ENCODE measurements at places on chromosomes 16 and 17.

GRCh38 chr16:88430185-88430523, 22.9 kb upstream of the ZFPM1 start:
- H3K36me3 ChIP-seq, result no peaks in the 10 kb centered on the region
- H3K27me3 ChIP-seq, result no peaks in the 10 kb centered on the region
- H3K4me1 ChIP-seq, result no peaks in the 10 kb centered on the region
- no peak for DNase-seq
- H3K4me3 ChIP-seq, result no peak overlapping the region

DNA sequence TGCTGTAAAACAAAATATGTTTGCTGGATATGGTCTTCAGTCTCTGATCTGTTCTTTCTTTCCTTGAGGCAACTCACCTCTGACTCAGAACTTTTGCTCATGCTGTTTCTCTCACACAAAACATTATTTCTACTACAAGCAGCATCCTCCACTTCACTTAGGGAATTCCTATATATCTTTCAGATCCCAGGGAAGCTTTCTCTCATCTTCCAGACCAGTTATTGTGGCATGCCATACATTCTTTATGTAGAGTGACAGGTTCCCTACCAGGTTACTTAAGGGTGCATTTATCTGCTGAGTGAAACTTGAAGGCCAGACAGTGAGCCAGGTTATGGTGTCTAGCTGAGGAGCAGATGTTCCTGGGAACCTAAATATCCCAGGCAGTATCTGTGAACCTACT, 1226.0 kb downstream of the CDH8 start:
- H3K27me3 ChIP-seq, result no peaks in the 10 kb centered on the region
- H3K4me3 ChIP-seq, result no peak overlapping the region
- no peak for DNase-seq
- no peak overlapping the region for H3K27ac ChIP-seq
- H3K4me1 ChIP-seq, result no peaks in the 10 kb centered on the region
- no peaks in the 10 kb centered on the region for H3K36me3 ChIP-seq

- no peak overlapping the region for H3K27ac ChIP-seq
- DNase-seq, result no peak
- H3K36me3 ChIP-seq, result no peaks in the 10 kb centered on the region
- no peaks in the 10 kb centered on the region for H3K27me3 ChIP-seq
Observed at GRCh38 chr16:64540434-64540833, 581.4 kb downstream of the CDH11 start.

DNA sequence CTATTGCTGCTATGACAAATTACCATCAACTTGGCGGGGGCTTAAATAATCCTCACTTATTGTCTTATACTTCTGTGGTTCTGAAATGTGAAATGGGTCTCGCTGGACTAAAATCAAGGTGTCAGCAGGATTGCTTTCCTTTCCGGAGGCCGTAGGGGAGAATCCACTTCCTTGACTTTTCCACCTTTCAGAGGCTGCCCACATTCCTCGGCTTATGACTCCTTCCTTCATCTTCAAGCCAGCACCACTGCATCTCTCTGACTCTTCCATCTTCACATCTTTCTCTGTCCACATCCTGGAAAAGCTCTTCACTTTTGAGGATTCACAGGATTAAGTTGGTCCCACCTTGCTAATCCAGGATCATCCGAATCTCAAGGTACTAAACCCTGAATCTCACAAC, 217.8 kb downstream of the GRIN2A start:
- H3K36me3 ChIP-seq, result no peaks in the 10 kb centered on the region
- H3K4me3 ChIP-seq, result no peak overlapping the region
- H3K27me3 ChIP-seq, result no peaks in the 10 kb centered on the region
- H3K27ac ChIP-seq, result no peak overlapping the region
- H3K4me1 ChIP-seq, result no peaks in the 10 kb centered on the region

DNA sequence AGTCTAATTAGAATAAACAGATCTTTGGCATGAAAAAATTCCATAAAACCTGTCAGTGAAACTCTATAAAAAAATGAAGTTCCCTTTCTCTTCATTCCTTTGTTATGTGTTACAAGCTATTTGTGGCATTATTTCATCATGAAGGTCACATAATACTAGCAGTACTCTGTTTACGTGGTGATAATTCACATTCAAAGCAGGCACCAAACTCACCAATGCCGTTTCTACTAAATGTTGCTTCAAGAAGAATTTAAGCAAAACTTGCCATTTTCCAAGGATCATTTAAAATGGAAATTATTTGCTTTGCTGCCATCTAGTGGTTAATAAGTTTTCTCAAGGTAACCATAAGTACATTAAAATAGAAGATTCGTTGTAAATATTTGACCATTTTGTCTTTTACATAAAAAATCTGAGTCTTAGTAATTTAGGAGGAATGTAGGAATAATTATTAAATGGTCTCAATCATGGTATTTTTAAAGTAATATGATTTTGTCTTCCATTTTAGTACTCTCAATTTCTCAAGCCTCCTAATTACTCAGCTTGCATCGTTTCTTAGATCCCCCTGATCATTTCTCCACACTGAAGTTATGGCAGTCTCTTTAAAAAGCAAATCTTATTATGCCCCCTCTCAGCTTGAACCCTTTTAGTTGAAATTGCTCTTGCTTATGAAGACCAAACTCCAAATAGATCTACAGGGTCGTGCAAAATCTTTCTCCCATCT, 80.8 kb downstream of the OMG start:
- H3K4me3 ChIP-seq, result no peak overlapping the region
- peaks cover 21% of the 10 kb centered on the region for H3K36me3 ChIP-seq
- peak; percentile 71 for DNase-seq
- H3K27ac ChIP-seq, result no peak overlapping the region

DNA sequence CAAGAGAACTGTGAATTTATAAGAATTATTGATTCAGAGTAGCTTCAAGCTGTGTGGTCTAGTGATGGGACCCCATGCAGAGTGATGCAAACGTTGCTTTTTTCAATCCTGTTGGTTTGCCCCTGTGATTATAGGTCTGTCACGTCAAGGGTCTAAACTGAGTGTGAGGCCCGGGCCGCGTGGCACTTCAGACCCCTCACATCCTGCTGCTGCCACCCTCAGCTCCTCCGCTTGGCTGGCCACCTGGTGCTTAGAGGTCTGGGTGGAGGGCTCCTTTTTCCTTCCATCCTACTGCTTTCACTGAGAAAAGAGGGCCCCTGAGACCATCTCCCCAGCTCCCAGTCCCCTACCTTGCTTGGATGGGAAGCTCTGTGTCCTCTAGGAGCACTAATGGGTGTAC, 12.0 kb downstream of the MYL4 start:
- H3K36me3 ChIP-seq, result no peaks in the 10 kb centered on the region
- no peak for DNase-seq
- no peak overlapping the region for H3K27ac ChIP-seq
- H3K27me3 ChIP-seq, result no peaks in the 10 kb centered on the region
- no peak overlapping the region for H3K4me3 ChIP-seq
- H3K4me1 ChIP-seq, result peaks cover 23% of the 10 kb centered on the region

GRCh38 chr17:4721203-4722135, 9.8 kb upstream of the MED11 start:
- H3K36me3 ChIP-seq, result no peaks in the 10 kb centered on the region
- H3K27ac ChIP-seq, result no peak overlapping the region
- H3K4me1 ChIP-seq, result no peaks in the 10 kb centered on the region

DNA sequence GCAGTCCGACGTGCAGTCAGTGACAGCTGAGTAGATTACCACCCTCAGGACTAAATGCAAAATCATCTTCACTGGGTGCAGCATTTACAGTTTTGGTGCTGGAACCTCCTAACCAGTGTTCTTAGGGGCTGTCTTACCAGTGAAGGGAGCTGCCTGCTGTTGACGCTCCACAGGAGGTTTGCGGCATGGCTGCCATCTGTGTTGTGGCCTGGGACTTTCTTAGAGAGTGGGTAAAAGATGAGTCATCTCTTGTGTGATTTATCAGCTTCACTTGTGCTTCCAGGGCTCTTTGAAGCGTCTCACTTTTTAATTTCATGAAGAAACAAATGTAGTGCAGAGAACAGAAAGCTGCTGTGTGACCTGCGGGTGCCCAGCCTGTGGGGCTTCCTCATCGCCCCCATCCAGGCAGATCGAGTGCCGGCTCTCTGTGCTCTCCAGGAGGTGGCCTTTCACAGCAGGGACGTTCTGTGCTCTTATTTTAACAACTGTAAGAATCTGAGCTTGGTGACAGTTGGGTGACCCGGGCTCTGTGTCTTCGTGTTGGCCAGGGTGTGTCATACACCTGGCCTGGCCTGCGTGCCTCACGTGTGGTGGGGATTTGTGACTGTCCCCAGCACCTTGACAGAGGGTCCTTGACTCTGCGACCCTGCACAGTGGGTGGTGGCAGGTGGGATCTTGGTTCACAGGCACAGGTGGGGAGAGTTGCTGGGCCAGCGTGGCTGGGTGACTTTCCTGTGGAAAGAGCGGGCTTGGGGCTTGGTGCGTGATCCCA, 24.3 kb upstream of the ZNF750 start:
- H3K4me1 ChIP-seq, result peaks cover 82% of the 10 kb centered on the region
- DNase-seq, result peak; percentile 97
- no peaks in the 10 kb centered on the region for H3K36me3 ChIP-seq
- H3K4me3 ChIP-seq, result no peak overlapping the region
- H3K27me3 ChIP-seq, result no peaks in the 10 kb centered on the region
- H3K27ac ChIP-seq, result peak overlapping the region; percentile 93

DNA sequence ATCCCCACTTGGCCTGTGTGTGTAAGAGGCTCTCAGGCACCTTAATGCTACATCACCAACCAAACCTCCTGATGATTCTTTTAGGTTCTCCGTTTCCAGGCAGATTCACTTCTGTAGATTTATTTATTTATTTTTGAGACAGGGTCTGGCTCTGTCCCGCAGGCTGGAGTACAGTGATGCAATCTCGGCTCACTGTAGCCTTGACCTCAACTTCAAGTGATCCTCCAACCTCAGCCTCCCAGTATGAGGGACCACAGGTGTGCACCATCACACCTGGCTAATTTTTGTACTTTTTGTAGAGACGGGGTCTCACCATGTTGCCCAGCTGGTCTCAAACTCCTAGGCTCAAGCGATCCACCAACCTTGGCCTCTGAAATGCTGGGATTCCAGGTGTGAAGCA, 12.7 kb upstream of the MEOX1 start:
- no peak overlapping the region for H3K27ac ChIP-seq
- H3K4me1 ChIP-seq, result peaks cover 24% of the 10 kb centered on the region
- no peaks in the 10 kb centered on the region for H3K36me3 ChIP-seq
- no peak for DNase-seq
- no peak overlapping the region for H3K4me3 ChIP-seq
- no peaks in the 10 kb centered on the region for H3K27me3 ChIP-seq

DNA sequence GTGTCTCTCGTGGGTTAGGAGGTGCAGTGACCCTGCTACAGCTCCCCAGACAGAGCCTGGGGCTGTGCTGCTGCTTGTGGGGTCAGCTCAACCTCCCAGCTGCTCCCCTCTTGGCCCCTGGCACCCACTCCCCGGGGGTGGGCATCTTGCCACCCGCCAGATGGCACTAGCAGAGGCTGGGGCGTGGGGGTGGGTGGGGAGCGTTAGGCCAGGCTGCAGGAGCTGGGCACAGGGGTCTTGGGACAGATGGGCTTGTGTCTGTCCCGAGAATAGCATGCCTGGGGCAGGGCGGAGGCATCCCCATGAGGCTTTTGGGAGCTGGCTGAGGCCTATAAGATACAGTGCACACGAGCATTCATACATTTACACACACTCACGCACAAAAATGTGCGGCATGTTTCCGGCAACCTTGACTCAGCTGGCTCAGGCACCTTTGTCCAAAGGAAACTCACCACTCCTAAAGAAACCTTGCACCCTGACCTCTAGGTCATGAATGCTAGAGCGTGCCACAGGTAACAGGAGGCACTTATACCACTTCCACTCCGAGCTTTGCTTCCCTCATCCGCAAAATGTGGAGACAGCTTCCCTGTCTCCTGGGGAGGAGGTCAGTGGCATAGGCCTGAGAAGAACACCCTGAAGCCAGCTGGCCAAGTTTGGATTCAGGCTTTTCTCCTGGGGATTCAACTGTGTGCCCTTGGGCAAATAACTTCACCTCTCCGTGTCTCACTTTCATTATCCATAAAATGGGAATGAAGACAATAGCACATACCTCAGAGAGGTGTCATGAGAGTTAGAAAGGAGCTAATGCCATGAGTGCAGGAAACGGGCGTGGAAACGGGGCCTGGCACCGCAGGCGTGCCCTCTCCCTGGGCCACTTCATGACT, 78.9 kb upstream of the LHX1 start:
- no peak overlapping the region for H3K27ac ChIP-seq
- no peak overlapping the region for H3K4me3 ChIP-seq
- DNase-seq, result no peak
- H3K36me3 ChIP-seq, result no peaks in the 10 kb centered on the region
- H3K27me3 ChIP-seq, result peaks cover 8% of the 10 kb centered on the region
